ENCODE measurements at places on chromosomes 3 and 15.

- DNase-seq: no peak
Measured at GRCh38 chr15:35312344-35312743, 227.2 kb upstream of the NANOGP8 start.

DNA sequence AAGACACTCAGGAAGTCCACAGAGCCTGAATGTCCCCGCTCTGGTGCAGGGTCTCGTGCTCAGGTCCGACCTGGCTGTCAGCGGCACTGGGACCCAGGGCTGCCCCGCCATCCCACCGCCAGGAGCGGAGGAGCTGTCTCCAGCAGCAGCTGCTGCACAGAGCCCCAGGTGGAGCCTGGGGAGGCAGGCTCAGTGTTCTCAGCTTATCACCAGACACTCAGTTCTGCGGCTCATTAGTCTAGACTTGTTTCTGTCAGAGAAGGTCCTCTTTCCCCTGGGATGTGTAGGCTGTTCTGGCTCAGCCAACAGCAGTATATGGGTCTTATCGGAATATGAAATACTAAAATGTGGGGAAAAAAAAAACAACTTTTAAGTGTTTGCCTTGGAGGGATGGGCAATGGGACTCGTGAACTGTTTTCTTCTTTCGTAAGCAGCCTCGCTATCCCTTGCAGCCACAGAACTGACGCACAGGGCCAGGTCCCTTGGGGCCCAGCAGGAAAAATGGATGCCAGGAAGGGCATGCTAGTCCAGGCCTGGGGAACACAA is 75.9 kb downstream of the KLF13 start:
- no peak for DNase-seq

- DNase-seq: peak; percentile 42
Measured at GRCh38 chr15:60006203-60006862, 2.2 kb downstream of the FOXB1 start.

- DNase-seq: no peak
Measured at GRCh38 chr15:81653259-81653658, 279.2 kb upstream of the TMC3 start.

- no peak for DNase-seq
Measured at GRCh38 chr3:14866627-14867026, 47.9 kb downstream of the FGD5 start.

- DNase-seq: no peak
Measured at GRCh38 chr3:129281726-129282125, 3.1 kb downstream of the HMCES start.

DNA sequence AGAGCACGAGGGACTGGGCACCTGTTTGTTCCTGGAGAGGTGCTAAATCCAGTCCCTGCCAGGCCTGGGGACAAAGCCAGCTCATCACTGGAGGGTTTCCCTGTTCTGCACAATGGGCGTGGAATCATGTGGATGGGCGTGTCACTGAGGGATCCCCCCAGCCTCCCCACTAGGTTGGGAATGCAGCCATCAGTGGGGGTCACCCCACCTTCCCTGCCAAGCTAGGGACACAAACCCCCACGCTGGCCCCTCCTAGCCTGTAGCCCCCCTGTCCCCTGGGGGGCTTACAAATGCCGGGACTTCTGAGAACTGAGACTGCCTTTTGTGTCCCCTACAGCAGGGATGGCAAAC is 61.9 kb downstream of the NSMCE3 start:
- no peak for DNase-seq

GRCh38 chr15:60344987-60345386 is 52.8 kb downstream of the ANXA2 start:
- DNase-seq: no peak

DNA sequence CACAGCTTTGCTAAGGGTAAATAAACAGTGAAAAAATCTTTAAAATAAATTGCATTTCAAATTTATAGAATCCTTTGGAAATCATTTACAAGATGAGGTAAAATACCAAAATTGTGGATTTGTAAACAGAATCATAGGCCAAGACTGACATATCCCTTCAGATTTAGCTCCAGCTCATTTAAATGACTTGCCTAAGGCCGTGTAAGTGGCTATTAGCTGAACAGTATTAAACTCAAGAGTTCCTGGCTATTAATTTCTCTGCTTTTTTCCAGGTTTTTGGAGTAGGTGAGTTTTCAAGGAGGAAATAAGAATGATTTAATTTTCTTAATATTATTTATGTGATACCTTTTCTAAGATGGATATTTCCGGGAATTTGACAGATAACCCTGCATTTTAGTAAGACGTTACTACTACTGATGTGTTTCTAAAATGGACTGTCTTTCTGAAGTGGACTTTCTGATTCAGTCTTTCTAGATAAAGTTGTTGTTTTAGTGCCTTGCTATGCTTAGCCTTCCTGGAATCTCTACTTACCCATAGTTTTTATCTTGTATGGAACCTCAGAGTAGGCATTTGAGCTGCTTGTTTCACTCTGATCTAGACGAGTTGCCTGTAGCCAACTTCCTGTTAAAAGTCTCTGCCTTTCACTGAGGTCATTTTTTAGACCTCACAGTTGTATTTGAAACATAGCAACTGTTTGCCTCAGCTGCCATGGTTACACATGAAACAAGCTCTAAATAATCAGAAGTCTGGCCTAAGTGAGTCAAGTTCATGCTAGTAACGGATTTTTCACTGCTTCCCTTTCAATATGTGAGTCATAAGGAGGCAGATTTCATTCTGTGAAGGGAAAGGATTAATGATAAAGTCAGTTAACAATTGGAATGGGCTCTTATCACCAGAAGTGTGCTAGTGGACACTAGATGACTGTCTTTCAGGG is 127.0 kb downstream of the KLHL25 start:
- DNase-seq: peak; percentile 65

DNA sequence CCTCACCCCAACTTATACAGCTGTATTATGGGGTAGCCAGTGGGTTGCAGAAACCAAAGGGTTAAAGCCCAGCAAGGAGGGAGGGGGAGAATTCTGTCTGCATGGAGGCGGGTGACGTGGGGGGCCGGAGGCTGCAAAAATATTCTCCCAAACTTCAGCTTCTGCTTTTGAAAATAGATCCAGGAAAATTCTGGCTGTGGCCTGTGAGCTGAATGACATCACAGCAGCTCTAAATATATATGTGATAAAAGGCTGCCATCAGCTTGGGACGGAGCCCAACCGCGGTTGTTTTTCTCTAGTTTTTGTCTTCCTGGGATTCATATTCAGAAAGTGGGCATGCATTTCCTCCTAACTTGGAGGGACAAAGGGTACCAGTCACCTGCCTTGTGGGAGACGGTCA is 27.6 kb downstream of the MAPKAPK3 start:
- DNase-seq: no peak

- DNase-seq: no peak
Measured at GRCh38 chr3:127525373-127525772, 65.2 kb downstream of the TPRA1 start.

DNA sequence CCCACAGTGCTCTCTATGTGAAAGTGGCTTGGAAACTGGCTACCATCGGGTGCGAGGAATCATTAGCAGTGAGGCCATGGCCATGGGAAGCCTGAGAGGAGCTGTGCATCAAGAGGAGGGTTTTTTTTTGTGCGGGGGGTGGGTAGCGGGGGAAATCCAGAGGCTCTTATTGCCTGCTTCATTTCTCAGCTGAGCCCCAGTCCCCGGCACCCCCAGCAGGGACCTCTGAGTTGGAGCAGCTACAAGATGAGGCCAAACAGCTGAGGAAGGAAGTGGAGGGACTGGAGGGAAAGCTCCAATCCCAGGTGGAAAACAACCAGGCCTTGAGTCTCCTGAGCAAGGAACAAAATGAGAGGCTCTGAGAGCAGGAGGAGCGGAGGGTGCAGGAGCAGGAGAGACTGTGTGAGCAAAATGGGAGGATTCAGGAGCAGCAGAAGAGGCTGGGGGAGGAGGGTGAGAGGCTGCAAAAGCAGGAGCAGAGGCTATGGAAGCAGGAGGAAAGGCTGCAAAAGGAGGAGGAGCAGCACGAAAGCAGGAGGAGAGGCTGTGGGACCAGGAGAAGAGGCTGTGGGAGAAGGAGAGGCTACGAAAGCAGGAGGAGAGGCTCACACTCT is 76.7 kb downstream of the ADAMTS7 start:
- DNase-seq: no peak

GRCh38 chr3:169394316-169394715 is 269.2 kb downstream of the MECOM start:
- no peak for DNase-seq

GRCh38 chr3:188037965-188038581 is 115.9 kb upstream of the LPP start:
- no peak for DNase-seq
